NCI-H524 treated with DMSO at 0.1 percent for 48 hours (cell line): ENCODE measurements at places on chromosomes 6 and 20.

- no peak for DNase-seq
Observed at GRCh38 chr6:155461556-155461955, 5.9 kb upstream of the NOX3 start.

GRCh38 chr6:134416418-134417154, 98.7 kb upstream of the SGK1 start:
- DNase-seq, result no peak

DNA sequence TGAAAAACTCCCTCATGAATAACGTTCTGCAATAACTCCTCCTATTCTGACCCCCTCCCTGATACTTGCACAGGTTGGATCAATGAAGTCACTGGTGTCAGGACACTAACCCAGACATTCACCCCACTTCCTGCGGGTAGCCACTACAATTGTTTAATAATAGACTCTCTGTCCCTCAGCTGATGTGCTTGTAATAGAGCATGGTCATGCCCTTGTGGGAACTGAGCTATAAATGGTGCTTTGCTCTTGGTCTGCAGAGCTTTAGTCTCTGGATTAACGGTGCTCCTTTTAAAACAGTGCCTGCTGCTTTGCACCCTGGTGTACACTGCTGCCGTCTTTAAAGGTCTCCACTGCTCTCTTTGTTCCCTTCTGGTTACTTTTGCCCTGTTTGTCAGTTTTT, 127.3 kb downstream of the BACH2 start:
- DNase-seq, result no peak

- no peak for DNase-seq
Observed at GRCh38 chr6:116371120-116371917, 572 bp downstream of the DSE start.

DNA sequence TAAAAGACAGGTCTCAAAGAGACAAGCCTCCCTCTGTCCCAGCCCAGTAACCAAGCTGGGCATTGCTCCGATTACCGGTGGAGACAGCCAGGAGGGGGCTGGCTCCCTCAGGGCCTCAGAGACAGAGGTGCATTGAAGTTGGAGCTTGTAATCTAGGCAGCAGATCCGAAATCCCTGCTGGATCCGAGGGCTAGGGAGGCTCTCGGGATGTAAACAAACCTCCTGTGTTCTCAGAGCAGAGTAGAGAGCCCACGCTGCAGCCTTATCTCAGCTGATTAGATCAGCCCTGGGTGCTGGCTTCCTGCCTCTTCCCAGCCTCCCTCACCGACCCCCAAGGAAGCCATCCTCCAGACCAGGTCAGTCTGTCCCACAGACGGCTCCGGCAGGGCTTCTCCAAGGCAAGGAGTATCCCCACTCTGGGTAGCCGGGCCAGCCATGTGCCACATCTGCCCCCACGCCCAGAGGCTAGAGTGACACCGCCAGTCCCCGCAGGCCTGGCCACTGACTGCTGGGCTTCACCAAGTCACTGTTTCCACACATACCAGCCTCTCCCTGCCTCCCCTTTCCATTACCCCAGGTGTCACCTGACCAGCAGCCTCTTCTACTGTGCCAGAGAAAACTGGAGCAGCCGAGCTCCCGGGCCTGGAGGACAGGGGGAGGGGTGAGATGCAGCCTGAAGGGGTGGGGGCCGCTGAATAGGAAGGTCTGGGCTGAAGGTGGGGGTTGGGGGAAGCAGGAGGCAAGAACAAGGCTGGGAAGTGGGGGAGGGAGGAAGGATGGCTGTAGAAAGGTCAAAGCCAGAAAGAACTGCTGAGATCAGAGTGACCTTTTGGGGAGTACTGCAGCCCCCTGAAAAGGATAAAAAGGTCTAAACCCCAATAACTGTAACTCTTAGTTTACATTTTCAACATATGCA, 6.0 kb downstream of the SDC4 start:
- DNase-seq, result no peak

DNA sequence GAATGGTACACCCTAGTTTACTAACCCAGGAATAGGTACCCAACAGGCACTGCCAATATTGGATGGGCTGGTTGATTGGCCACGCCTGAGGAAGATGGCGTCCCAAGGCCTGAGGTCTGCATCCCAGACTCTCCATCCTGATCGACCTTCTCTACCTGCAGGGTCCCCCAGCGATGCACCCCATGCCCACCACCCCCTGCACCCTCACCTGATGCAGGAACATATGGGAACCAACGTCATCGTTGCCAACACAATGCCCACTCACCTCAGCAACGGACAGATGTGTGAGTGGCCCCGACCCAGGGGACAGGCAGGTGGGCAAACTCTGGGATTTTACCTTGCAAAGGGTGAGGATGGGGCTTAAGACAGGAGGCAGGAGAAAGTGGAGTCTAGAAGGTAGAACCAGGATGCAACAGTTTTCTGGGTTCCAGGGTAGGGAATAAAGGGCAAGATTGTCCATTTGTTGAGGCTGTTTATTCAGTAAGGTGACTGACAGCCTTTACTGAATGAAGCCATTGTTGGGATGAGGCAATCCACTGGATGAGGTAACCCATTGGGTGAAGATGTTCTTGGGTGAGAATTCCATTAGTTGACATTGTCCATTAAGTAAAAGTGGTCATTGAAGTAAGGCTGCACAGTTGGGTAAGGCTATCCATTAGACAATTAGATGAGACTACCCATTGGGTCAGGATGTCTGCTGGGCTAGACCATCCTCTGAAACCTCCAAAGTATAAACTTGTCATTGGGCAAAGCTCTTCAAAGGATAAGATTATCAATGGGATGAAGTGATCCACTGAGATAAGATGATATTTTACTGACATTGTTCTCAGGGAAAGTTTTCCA, 47.3 kb upstream of the TTPAL start:
- no peak for DNase-seq

- no peak for DNase-seq
Observed at GRCh38 chr6:87667032-87667431, 35.0 kb downstream of the AKIRIN2 start.

DNA sequence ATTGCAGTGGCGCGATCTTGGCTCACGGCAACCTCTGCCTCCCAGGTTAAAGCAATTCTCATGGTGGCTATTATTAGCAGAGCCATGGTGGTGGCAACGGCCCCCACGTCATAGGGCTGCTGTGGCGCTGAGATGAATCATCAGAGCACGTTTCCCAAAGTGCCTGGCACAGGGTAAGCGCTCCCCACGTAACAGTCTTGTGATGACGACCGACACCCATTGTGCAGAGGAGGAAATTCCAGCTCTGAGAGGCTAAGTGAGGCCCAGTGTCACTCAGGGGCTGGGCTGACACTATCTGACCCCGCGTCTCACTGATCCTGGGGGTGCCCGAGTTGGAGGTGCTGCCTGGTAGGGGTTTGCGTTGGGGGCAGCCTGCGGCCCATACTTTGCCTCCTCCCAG, 16.2 kb downstream of the SUN5 start:
- no peak for DNase-seq

DNA sequence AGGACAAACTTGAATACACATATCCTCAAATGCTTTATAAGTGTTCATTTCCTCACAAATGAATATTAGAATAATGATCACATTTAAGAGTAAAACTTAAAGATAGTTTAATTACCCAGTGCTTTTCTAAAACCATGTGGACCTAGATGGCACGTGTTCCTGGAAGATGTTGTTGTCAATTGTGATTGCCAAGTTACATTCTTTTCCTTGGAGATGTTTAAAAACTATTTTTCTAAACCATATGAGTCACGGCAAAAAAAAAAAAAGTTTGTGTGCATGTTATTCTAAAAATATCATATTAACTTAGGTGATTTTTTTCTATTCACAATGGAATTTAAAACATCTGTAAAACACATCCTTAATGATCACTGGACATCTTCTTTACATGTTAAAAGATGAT, 51.1 kb downstream of the RCAN2 start:
- DNase-seq, result no peak

GRCh38 chr6:11766589-11767450, 11.8 kb downstream of the ADTRP start:
- no peak for DNase-seq

- DNase-seq, result no peak
Observed at GRCh38 chr6:17169291-17169690, 67.4 kb downstream of the STMND1 start.
